ENCODE measurements at places on chromosomes 2 and 18.

DNA sequence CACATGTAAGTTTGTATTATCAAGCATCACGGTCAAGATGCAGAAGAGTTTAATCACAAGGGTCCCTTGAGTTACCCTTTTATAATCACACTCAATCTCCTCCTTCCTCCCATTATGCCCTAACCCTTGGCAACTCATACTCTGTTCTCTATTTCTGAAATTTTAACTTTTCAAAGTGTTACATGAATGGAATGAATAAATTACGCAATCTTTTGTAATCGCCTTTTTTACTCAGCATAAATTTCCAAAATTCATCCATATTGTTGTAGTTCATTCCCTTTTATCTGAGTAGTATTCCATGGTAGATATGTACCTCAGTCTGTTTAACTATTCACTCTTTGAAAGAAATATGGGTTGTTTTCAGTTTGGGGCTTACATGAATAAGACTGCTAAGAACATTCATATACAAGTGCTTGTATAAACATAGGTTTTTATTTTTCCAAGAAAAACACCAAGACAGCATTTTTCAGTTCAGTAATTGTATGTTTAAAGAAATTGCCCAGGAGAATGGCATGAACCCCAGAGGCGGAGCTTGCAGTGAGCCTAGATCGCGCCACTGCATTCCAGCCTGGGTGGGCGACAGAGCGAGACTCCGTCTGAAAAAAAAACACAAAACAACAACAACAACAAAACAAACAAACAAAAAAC is 430.9 kb upstream of the KCNH7 start:
- no peak for DNase-seq

GRCh38 chr2:151780938-151781337 is 46.7 kb upstream of the NEB start:
- DNase-seq = no peak

GRCh38 chr2:215746887-215747615 is 266.3 kb downstream of the MREG start:
- no peak for DNase-seq

DNA sequence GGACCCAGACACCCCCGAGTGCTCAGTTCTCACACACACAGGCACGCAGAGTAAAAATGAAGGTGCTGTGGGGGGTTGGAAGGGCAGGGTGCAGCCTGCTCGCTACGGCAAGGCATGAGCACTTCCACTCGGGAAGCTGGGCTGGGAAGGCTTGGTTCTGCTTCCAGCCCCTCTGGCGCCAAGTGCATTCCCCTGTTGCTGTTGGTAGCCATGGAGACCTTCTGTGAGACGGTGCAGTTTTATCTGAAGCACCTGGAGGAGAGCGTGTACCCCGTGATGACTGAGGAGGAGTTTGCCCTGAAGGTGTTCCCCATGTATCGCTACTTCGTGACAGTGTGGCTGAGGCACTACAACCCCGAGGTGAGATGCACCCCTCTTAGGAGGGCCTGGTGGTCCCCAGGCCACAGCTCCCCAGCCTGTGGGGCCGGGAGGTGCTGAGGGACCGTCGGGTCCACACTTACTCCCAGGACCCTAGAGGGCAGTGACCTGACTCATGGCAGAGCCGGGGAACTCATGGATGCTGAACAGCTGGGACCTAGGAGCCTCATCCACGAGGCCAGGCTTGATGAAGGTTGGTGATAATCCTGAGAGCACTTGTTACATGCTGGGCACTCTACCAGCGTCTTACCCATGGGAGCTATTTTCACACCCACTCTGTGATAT is 15.5 kb downstream of the MROH2A start:
- no peak for DNase-seq

- peak; percentile 85 for DNase-seq
Observed at GRCh38 chr18:13235981-13236380, 17.4 kb downstream of the LDLRAD4 start.

GRCh38 chr2:238406221-238406997 is 20.3 kb upstream of the ASB1 start:
- no peak for DNase-seq

DNA sequence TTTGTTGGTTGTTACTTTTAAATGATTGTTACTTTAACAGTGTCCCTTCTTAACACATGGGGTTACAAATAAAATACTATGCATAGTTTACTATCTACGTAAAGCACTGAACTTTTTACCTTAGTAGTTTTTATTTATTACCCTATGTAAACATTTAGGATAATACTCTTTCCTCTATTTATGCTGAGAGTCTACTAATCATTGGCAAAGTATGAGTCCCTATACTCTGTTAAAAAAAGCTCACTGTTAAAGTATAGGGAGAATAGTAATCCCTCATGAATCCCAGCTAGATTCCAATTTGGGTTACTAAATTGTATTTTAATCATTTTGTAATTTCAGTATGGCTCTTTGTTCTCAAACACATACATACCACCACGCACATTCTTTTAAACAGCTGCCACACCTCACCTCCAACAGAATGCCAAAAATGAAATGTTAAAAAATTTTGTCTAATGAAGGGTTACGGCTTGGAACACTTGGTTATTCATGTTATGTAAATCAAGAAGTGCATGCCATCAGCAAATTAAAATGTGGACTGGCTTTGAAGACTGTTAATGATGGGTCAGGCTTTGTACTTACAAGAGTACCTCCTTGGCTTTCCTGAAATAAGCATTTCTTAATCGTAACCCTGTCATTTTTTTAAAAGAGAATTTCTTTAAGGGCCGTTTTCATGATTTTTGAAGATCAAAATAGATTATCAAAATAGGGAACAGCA is 104.9 kb downstream of the TMEM247 start:
- DNase-seq = no peak

GRCh38 chr2:105371810-105372209 is 27.0 kb downstream of the FHL2 start:
- no peak for DNase-seq

DNA sequence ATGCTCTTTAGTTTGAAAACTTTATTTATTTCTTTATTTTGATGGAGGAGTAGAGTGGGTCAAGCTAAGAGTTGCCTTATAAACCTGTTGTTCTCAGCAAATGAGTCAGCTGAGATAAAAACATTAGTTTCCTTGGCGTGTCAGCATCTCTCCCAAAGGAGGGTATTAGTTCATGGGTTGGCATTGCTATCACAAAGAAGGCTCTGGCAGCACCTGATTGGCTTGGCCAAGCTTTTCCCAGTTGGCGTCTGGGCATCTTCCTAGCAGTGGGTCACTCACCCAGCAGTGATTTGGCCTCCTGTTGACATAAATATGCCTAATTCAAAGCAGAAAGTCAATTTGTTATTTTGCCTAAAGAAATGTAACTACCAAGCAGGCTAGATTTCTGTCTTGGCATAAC is 200.7 kb upstream of the TNP1 start:
- DNase-seq = peak; percentile 84

GRCh38 chr2:47403609-47404193 is 745 bp downstream of the MSH2 start:
- peak; percentile 25 for DNase-seq

Data from cerebellar cortex (tissue), 1 donor.